ENCODE measurements at places on chromosomes 2 and 18. TPM values are rescaled to one million over a fixed set of nuclear protein-coding genes. Genes with fewer than 3 reads are reported as not detected.

SRD5A2 gene
- under 0.01 TPM for total RNA-seq

NXPH2 gene
- 2.0 TPM for total RNA-seq

CCDC102B gene
- 0.17 TPM for total RNA-seq

CYP26B1 gene
- 0.36 TPM for total RNA-seq

BCL2L11 gene
- total RNA-seq, result 3.5 TPM

CRYGD gene
- not detected for total RNA-seq

COLEC11 gene
- total RNA-seq, result 2.4 TPM

PKDCC gene
- total RNA-seq, result 51.1 TPM

ZNF236 gene
- 9.9 TPM for total RNA-seq

SERPINE2 gene
- total RNA-seq, result 40.4 TPM

CTNNA2 gene
- total RNA-seq, result 0.06 TPM

PLCL1 gene
- not detected for total RNA-seq

LOXHD1 gene
- total RNA-seq, result not detected

GKN2 gene
- total RNA-seq, result not detected

TTC27 gene
- total RNA-seq, result 17.9 TPM

IL1B gene
- 0.65 TPM for total RNA-seq

ST6GAL2 gene
- 0.23 TPM for total RNA-seq

PDE1A gene
- not detected for total RNA-seq

CYBRD1 gene
- 2.5 TPM for total RNA-seq

SIGLEC15 gene
- 9.4 TPM for total RNA-seq

NYAP2 gene
- not detected for total RNA-seq

NAPG gene
- 26.0 TPM for total RNA-seq

CYRIA gene
- total RNA-seq, result 2.0 TPM

SETBP1 gene
- total RNA-seq, result 2.4 TPM

LYPD6B gene
- total RNA-seq, result 2.7 TPM

NCKAP5 gene
- total RNA-seq, result 0.58 TPM

DSC1 gene
- total RNA-seq, result not detected

SLC9A2 gene
- total RNA-seq, result 0.86 TPM

ABCG5 gene
- not detected for total RNA-seq

C1QL2 gene
- not detected for total RNA-seq

TNS1 gene
- 4.3 TPM for total RNA-seq

INPP5D gene
- 1.8 TPM for total RNA-seq

MC5R gene
- not detected for total RNA-seq

IL1F10 gene
- total RNA-seq, result not detected

REG3A gene
- not detected for total RNA-seq

HOXD10 gene
- 18.8 TPM for total RNA-seq

FBXO41 gene
- 4.5 TPM for total RNA-seq

CDK15 gene
- total RNA-seq, result 6.4 TPM

RSAD2 gene
- under 0.01 TPM for total RNA-seq

C2orf66 gene
- not detected for total RNA-seq

COL4A3 gene
- total RNA-seq, result under 0.01 TPM

CDH7 gene
- total RNA-seq, result not detected

PRKD3 gene
- total RNA-seq, result 45.9 TPM

UGT1A5 gene
- not detected for total RNA-seq

TPO gene
- not detected for total RNA-seq

RNU2-63P gene
- total RNA-seq, result not detected

ARMC9 gene
- total RNA-seq, result 21.3 TPM

UGT1A3 gene
- not detected for total RNA-seq

PUM2 gene
- total RNA-seq, result 14.9 TPM

KIF5C gene
- total RNA-seq, result 4.7 TPM

SCN7A gene
- 0.36 TPM for total RNA-seq

C18orf32 gene
- total RNA-seq, result 39.7 TPM

Measured in epithelial cell of proximal tubule (primary cell).